GOT3 (cell line): ENCODE measurements at places on chromosomes 16 and 17.

DNA sequence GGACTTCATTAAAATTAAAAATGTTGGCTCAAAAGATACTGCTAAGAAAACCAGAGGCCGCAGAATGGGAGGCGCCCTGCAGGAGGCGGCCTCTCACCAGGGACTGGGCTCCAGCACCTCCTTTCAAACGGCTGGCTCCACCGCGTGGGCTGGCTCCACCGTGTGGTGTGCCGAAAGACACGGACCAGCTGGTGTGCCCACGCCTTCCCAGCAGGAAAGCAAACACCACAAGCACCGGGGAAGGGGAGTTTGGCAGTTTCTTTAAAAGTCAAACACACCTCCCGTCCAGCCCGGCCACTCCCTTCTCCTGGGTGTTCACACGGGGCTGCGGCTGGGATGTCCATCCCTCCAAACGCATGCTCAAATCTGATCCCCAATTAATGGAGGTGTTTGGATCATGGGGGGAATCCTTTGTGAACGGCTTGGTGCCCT, 13.9 kb downstream of the HAGH start:
- peak; percentile 30 for DNase-seq

DNA sequence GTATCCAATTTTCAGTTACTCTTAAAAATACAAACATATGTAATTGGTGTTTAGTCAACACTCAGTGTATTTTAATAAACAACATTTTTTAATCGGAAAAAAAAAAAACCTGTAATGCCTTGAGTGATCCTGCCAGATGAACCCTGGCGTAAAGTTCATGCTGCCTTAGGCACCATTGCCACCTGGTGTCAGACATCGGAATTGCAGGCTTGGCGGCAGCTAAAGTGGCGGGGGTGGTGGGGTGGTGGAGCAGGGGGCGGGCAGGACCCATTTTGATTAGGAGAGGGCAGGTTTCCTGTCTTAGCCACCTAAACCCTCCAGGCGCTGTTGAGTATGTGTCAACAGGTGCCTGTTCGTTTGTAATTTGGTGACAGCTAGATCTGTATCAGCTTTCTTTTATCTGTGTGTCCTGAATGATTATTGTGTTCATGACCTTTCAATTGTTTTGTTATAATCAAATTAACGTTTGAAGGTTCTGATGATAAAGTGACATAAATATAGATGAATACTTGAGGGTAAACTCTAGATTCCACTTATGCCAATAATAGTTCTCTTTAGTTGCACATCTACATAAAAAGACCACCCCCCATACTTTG, 588.7 kb downstream of the CDH13 start:
- DNase-seq = no peak

DNA sequence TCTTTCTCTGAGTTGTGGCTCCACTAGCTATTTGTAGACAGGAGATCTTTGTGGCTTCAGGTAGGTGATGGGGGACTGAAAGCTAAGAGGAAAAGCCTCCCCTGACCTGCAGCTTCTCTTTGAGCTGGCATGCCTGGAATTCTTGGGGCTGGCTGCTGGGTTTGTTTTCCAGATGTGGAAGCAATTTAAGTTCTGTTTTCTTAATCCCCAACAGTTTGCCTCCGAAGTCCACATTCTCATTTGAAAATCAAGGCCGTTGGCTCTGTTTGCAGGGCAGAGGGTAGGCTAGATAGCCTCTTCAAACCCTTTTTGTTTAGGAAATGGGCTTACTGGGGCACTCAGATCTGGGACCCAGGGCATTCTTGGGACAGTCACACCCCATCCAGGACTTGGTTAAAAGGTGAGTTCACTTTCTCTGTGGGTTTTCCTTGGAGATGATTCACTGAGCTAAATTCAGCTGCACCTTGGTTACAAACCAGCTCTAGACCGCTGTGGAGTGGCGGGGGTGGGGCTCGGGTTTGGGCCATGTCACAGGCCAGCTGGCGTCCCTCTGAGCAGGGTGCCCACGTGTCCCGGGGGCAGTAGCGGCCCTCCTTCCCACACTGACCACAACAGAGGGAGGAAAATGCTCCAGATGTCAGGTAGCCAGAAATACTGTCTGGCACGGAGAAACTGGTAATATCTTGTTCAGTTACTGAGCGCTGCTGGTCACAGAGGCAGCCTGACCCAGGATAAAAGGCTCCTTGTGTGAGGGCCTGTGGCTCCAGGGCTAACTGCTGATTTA, 108.5 kb downstream of the RAB11FIP4 start:
- DNase-seq = no peak

DNA sequence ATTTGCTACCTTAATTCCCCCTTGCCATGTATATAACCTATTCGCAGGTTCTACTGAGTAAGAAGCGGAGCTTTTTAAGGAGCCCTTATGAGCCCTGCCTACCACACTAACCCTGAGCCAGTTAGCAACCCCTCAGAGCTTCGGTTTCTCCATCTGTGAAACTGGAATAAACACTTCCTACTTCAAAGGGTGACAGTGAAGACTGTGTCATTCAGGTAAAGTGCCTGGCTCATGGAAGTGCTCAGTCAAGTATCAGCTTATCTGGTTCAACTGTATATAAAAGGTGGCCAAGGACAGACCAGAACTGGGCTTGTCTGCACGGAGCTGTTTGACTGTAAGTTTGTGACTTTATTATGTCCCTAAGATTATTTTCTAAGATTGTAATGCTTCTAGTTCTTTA, 31.0 kb downstream of the TXNDC11 start:
- DNase-seq = no peak

GRCh38 chr16:8847623-8848022, 21.2 kb downstream of the CARHSP1 start:
- DNase-seq = no peak

DNA sequence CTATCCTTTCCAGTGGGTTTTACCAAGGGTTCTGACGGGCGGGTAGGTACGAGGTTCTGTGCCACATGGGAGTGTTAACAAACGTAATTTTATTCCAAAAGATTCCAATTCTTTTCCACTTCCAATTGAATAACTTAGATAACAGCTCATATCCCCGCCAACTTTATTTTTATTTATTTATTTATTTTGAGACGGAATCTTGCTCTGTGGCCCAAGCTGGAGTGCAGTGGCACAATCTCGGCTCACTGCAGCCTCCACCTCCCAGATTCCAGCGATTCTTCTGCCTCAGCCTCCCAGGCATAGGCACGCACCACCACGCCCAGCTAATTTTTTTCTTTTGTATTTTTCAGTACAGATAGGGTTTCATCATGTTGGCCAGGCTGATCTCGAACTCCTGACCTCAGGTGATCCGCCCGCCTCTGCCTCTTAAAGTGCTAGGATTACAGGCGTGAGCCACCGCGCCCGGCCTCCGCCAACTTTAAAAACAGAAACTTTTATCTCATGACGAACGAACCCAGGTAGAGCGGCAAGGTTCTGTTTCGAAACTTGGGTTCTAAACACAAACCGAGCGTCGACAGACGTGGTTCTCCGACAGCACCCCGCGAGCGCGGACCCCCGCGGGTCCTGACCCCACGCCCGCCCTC, 613 bp downstream of the ECI1 start:
- DNase-seq = no peak

DNA sequence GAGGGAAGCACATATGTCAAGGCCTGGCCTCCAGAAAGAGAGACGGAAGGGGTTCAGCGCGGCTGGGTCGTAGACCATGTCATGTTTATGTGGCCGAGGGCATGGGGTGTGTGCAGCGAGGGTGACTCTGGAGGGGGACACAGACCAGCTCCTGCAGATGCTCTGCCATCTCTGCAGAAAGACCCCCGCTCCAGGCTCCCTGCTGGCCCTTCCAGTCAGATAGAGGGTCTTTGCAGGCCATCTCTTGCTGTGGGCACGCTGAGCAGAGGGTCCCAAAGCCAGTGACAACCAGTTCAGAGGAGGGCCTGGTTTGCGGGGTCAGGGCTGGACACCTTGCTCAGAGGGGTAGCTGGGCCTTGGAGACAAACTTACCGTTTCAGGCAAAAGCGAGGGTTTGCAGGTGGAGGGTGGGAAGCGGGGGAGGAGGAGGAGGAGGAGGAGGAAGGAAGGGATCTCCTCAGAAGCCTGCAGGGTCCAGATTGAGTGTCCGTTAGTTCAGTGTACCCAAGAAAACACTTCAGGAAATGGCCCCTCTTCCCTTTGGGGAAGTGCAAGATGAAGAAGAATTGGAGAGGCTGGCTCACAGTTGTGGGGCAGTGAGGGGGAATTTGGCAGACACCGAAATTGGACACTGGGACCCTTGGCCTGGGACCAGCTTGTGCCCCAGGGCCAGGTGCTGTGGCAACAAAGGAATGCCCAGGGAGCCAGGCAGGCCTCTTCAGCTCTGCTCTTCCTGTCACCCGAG, 102.8 kb downstream of the CMIP start:
- DNase-seq = no peak

DNA sequence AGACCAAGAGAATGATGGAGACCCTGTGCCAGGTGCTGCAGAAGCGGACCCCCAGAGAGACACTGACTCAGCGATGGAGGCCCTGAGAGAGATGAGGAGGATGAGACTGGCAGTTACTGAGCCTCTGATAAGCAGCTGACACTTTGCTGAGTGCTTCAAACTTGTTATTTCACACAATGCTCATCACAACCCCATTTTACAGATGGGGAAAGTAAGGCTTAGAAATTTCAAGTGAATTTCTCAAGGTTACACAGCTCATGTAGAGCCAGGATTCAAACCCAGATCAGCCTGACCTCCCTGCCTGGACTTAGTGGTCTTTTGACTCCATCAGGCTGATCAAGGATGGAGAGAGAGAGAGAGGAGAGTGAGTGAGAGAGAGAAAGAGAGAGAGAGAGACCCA, 27.2 kb downstream of the MRM1 start:
- no peak for DNase-seq

DNA sequence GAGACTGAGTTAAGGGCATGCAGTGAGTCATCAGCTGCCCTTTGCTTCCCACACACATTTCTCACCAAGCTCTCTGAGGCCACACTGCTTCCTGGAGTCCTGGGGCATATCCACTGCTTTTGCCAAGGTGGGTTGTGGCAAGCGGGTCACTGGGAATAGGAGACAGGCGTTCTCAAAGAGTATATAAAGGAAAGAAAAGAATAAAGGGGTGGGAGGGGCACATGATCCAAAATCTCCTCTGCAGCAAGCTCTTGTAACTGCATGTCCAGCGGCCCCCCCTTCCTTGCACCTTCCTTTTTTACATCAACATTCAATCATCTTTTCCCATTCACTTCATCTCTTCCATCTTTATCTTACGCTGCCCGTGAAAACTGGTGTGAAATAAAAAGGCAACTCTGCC, 259.1 kb upstream of the RPL38 start:
- DNase-seq = no peak

DNA sequence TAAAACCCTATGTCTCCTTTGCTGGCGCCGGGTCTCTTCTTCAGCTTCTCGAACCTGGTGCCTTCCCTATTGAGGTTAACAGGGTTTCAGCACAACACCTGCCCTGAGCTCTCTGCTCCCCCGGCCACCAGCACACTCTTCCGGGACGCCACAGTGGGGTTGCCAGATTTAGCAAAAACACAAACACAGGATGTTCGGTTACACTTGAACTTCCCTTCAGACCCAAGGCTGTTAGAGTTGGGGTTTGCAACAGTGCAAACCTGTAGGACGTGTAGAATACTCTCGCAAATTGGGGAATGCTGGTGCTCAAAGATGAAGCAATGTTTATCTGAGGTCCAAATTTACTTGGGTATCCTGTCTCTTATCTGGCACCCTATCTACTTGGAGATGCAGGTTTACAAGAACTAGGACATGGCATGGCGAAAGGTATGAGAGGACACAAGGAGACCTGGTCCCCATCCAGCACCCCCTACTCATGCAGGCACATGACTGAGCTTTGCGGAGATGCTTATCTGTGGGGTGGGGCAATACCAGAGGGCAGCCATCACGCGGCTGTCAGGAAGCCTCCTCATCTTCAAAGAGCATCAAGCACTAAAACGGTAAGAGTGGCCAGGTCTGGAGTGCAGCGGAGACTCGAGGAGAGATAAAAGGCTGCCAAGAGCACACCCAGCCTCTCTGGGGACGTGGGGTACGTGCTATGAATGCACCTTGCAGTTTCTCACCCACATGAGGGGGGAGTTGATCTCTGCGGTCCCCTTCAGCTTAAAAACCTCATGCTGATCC, 52.8 kb downstream of the SDK2 start:
- DNase-seq = no peak

GRCh38 chr17:65495122-65496055, 66.1 kb downstream of the AXIN2 start:
- DNase-seq = no peak
